ENCODE measurements at places on chromosomes 2 and 18.

GRCh38 chr2:122145856-122146255 lies 390.4 kb downstream of the TSN start:
- DNase-seq: no peak

DNA sequence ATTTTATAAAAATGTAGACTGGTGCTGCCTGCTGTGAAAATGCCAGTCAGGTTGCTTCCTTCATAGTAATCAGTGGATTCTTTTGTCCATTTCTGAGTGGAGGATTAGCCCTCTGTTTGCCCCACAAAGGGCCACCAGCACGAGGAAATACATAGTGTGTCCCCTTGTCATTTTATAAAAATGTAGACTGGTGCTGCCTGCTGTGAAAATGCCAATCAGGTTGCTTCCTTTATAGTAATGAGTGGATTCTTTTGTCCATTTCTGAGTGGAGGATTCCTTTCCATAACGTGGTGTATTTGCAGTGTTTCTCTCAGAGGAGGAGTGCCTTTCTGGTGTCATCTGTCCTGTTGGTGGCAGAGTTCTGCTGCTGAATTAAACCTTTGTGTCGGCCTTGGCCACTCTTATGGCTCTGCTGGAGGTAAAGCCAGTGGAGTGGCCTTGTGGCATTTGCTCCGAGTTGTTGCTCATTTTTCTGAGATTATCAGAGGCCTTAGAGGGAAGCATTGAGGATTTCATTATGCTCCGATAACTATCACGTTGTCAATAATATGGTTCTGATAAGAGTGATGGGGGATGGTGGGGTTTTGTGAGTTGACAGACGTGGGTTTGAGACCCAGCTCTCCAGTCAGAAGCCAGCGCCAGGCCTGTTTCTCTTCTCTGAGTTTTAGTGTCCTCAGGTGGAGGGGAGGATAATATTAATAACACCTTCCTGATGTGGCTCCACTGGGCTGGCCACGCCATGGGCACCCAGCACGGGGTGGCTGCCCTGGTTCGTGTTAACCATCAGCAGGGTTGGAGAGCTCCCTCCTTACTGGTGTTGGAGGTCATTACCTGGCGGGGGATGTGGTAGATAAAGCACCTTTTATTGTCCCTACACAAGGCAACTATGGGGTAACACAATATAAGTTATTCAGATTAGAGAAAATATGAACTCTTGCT lies 96.6 kb downstream of the NEDD4L start:
- DNase-seq: no peak

- peak; percentile 82 for DNase-seq
Measured at GRCh38 chr2:64819774-64820688, 166.3 kb upstream of the SERTAD2 start.

- DNase-seq: no peak
Measured at GRCh38 chr2:158567208-158567607, 110.5 kb downstream of the PKP4 start.

GRCh38 chr18:8799001-8799400 lies 93.6 kb downstream of the MTCL1 start:
- no peak for DNase-seq
